ENCODE measurements at places on chromosomes 11 and 22. TPM values are rescaled to one million over a fixed set of nuclear protein-coding genes. Genes with fewer than 3 reads are reported as not detected.

DNA sequence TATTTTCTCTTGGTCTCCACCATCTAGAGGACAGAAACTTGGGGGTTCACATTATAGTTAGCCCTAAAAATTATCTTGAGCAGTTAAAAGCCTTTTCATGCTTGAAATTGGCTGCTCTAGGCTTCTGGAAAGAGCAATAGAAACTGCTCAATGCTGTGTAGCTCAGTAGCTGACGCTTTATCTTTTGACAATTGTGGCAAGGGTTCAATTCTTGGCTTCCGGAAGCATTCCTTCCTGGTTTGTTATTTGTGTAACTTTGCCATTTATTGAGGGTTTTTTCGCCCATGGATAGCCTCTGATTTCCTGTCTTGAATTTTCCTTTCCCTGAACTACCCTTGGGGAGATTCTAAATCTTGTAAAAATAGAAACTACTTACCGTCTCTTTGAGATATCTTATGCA lies 10.3 kb upstream of the OR56A1 start:
- H3K36me3 ChIP-seq = no peaks in the 10 kb centered on the region
- no peak overlapping the region for H3K4me3 ChIP-seq
- no peaks in the 10 kb centered on the region for H3K4me1 ChIP-seq
- no peak for DNase-seq
- peaks cover 14% of the 10 kb centered on the region for H3K27me3 ChIP-seq

ARHGAP20 gene
- not detected for total RNA-seq

ARHGAP42 gene
- total RNA-seq = not detected

SPDYC gene
- not detected for total RNA-seq

NXPE4 gene
- not detected for total RNA-seq

DNA sequence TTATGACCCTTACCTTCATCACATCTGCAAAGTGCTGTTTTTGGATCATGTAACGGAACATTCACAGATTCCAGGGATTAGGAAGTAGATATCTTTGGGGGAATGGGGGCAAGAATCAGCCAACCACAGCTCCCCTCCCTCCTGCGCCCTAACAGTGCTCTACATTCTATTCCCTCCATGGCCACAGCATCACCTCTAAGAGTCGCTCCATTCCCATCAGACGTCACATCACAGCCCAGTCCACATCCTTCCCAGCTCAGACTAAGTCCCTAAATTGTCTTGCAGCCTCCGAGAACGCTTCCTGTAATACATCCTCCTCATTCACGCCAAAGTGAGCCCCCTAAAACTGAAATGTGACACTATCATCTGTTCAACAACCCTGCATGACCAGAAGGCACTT lies 5.9 kb downstream of the SCGB1D1 start:
- H3K4me1 ChIP-seq = no peaks in the 10 kb centered on the region
- H3K4me3 ChIP-seq = no peak overlapping the region
- no peak for DNase-seq
- peaks cover 31% of the 10 kb centered on the region for H3K27me3 ChIP-seq

- no peaks in the 10 kb centered on the region for H3K27me3 ChIP-seq
- H3K27ac ChIP-seq = no peak overlapping the region
- DNase-seq = no peak
- peaks cover 45% of the 10 kb centered on the region for H3K36me3 ChIP-seq
These were observed 20.0 kb downstream of the CRKL start for GRCh38 chr22:20937031-20937793.

TTLL1 gene
- 6.1 TPM for total RNA-seq

GRCh38 chr11:103587901-103588788 lies 448.3 kb upstream of the DDI1 start:
- H3K4me3 ChIP-seq = no peak overlapping the region
- DNase-seq = no peak
- no peak overlapping the region for H3K27ac ChIP-seq
- H3K27me3 ChIP-seq = peaks cover 1% of the 10 kb centered on the region
- H3K4me1 ChIP-seq = no peaks in the 10 kb centered on the region
- H3K36me3 ChIP-seq = no peaks in the 10 kb centered on the region

DNA sequence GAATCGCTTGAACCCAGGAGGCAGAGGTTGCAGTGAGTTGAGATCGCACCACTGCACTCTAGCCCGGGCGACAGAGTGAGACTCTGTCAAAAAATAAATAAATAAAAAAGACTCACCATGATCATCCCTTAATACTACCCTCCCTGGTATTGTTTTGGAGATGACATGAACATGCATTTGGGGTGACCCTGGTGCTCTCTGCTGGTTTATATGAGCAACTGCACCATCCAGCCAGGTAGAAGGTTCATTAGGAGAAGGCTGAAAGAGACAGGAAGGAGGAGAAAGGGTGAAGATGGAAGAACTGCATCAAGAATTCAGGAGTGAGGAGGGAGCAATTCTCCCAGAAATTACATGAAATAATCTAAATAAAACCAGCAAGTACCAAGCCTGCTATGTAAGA lies 37.8 kb downstream of the SLC5A1 start:
- DNase-seq = peak; percentile 38
- H3K4me1 ChIP-seq = no peaks in the 10 kb centered on the region
- peaks cover 10% of the 10 kb centered on the region for H3K27me3 ChIP-seq
- no peak overlapping the region for H3K27ac ChIP-seq
- no peak overlapping the region for H3K4me3 ChIP-seq

GRCh38 chr11:20421946-20422345 lies 34.4 kb downstream of the PRMT3 start:
- peaks cover 36% of the 10 kb centered on the region for H3K36me3 ChIP-seq
- no peaks in the 10 kb centered on the region for H3K27me3 ChIP-seq
- no peak overlapping the region for H3K4me3 ChIP-seq

DNA sequence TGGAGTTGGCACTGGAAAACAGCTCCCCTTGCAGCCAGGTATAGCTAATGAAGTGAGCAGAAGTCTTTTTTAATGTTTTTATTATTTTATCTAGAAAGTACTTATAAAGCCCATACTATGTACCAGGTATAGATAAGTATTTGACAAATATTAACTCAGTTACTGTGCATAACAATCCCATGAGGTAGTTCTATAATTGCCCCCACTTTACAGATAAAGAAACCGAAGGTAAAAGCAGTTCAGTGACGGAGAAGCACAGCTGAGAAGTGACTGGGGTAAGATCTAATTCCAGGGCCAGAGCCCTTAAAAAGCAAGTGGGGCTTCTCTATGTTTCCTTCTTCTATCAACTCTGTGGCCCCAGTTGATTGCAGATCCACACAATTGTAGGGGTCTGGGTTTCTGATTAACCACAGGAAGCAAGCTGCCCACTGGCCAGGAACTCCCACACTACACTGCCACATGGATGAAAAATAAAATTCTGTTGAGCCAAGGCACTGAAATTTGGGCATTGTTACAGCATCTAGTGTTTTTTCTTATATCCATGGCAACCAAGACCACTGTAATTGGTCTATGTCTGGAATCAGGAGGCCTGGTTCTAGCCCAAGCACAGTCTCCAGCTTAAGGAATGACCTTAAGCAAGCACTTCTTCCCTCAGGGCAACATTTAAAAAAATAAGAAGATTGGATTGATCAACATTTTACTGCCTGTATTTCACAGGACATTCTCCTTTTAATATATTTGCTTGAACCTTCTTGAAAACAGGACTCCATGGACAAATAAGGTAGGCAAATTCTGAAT lies 55.3 kb upstream of the TEAD1 start:
- peaks cover 2% of the 10 kb centered on the region for H3K27me3 ChIP-seq
- H3K27ac ChIP-seq = no peak overlapping the region
- no peak overlapping the region for H3K4me3 ChIP-seq

DNA sequence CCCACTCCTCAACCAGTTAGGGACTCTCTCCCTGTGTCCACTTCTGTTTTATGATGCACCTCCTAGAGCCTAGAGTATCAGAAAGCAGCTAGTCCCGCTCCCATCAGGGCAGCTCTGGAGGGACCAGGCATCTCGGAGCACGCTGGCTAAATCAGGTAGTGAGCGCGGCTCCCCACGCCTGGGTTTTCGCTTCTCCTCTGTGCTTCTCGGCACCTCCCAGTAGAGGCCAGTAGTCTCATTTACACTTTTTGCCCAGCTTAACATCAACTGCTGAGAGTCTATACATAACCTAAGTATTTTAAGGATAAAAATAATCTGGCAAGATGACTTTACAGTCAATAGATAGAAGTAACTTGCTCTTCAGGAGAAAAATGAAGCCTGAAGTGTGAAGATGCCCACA lies 473.8 kb downstream of the OPCML start:
- no peaks in the 10 kb centered on the region for H3K4me1 ChIP-seq
- no peak overlapping the region for H3K27ac ChIP-seq
- no peak for DNase-seq
- no peak overlapping the region for H3K4me3 ChIP-seq

GRCh38 chr11:117941976-117942654 lies 12.9 kb upstream of the TMPRSS13 start:
- no peak overlapping the region for H3K27ac ChIP-seq
- H3K36me3 ChIP-seq = no peaks in the 10 kb centered on the region
- peak; percentile 4 for DNase-seq
- H3K4me1 ChIP-seq = peaks cover 33% of the 10 kb centered on the region
- H3K4me3 ChIP-seq = no peak overlapping the region

OR52B4 gene
- not detected for total RNA-seq

- no peaks in the 10 kb centered on the region for H3K4me1 ChIP-seq
- no peak overlapping the region for H3K27ac ChIP-seq
- no peak for DNase-seq
- H3K4me3 ChIP-seq = no peak overlapping the region
These were observed 182.6 kb downstream of the DDX10 start for GRCh38 chr11:108847298-108847990.

SLC17A6 gene
- total RNA-seq = not detected

- no peak for DNase-seq
- no peak overlapping the region for H3K27ac ChIP-seq
- H3K4me1 ChIP-seq = no peaks in the 10 kb centered on the region
- H3K36me3 ChIP-seq = no peaks in the 10 kb centered on the region
- H3K27me3 ChIP-seq = no peaks in the 10 kb centered on the region
- no peak overlapping the region for H3K4me3 ChIP-seq
These were observed 238.2 kb downstream of the SOX6 start for GRCh38 chr11:16117989-16118756.

DNA sequence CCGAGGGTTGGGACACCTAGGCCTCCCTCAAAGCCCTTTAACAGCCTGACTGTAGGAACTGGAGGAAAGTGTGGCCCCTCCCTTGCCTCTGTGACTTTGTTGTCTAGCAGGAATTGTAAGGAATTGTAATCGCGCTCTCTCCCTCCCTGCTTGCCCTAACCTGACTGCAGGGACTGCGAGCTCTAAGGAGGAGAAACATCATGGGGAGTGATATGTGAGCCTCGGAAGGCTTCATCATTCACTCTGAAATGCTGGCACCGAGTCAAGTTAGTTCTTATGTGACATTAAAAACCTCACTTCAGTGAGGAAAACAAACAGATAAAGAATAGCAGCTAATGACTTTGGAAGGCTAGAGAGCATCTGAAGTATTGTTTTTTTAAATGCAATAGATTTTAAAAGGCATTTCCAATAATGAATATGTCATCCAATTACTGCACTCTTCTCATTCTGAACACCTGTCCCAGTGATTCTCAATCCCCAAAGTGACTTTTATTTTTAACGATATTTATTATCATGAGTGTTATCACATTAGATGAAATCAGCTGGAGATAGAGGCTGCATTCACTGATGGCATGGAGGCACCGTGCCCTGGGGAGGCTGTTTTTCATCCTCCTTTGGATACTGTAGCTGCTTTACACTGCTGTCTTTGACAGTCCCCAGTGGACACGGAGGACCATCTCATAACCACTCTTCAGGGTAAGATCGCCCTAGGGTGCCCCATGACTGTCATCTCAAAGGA lies 58.5 kb upstream of the NTM start:
- no peak overlapping the region for H3K4me3 ChIP-seq
- no peaks in the 10 kb centered on the region for H3K4me1 ChIP-seq
- no peaks in the 10 kb centered on the region for H3K36me3 ChIP-seq
- H3K27me3 ChIP-seq = no peaks in the 10 kb centered on the region

DRD4 gene
- 0.21 TPM for total RNA-seq

TIGD3 gene
- 0.73 TPM for total RNA-seq

DNA sequence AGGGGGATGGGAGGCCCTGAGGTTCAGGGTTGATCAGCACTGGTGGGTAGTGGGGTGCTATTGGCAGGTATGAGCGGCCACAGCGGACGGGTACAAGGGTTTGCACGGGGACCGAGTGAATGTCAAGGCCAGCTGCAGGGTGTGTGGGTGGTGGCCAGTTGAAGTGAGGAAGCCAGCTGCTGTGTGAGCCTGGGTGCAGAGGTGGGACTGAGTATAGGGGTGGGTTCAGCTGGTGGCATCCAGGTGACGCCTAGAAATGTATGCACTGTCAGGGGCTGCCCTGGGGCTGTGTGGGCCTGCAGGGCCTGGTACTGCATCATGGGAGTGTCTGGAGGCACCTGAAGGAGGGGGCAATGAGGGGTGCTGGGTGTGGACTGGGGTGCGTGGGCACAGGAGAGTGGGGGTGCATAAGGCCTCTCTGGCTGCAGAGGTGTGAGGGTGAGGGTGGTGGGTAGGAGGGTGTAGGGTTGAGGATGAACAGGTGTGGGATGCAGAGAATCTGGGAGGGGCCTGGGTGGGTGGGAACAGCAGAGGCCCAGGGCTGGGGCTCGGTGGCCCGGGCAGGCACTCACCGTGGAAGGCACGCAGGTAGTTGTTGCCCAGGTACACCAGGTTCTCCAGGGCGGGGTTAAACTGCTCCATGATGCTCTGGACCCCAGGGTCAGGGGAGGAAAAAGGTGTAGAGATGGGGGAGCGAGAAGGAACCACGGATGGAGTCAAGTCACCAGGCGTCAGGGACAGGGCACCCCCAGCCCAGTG lies 1.7 kb downstream of the BAIAP2L2 start:
- H3K4me1 ChIP-seq = no peaks in the 10 kb centered on the region
- H3K27ac ChIP-seq = no peak overlapping the region
- H3K4me3 ChIP-seq = no peak overlapping the region
- no peaks in the 10 kb centered on the region for H3K36me3 ChIP-seq
- H3K27me3 ChIP-seq = no peaks in the 10 kb centered on the region

BSX gene
- total RNA-seq = not detected

Measured in activated CD4-positive, alpha-beta memory T cell treated with anti-CD3 and anti-CD28 coated beads for 36 hours (primary cell).